ENCODE measurements at places on chromosomes 13 and 19. TPM values are rescaled to one million over a fixed set of nuclear protein-coding genes. Genes with fewer than 3 reads are reported as not detected.

DNA sequence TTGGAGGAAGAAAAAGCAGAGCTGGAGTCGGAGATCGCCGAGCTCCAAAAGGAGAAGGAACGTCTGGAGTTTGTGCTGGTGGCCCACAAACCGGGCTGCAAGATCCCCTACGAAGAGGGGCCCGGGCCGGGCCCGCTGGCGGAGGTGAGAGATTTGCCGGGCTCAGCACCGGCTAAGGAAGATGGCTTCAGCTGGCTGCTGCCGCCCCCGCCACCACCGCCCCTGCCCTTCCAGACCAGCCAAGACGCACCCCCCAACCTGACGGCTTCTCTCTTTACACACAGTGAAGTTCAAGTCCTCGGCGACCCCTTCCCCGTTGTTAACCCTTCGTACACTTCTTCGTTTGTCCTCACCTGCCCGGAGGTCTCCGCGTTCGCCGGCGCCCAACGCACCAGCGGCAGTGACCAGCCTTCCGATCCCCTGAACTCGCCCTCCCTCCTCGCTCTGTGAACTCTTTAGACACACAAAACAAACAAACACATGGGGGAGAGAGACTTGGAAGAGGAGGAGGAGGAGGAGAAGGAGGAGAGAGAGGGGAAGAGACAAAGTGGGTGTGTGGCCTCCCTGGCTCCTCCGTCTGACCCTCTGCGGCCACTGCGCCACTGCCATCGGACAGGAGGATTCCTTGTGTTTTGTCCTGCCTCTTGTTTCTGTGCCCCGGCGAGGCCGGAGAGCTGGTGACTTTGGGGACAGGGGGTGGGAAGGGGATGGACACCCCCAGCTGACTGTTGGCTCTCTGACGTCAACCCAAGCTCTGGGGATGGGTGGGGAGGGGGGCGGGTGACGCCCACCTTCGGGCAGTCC is 5.0 kb downstream of the FOSB start:
- H3K36me3 ChIP-seq, result peaks cover 8% of the 10 kb centered on the region
- no peak for DNase-seq
- H3K4me3 ChIP-seq, result no peak overlapping the region
- no peak overlapping the region for H3K27ac ChIP-seq
- peaks cover 19% of the 10 kb centered on the region for H3K27me3 ChIP-seq

- H3K27me3 ChIP-seq, result peaks cover 24% of the 10 kb centered on the region
- H3K27ac ChIP-seq, result no peak overlapping the region
- no peaks in the 10 kb centered on the region for H3K36me3 ChIP-seq
- H3K4me1 ChIP-seq, result peaks cover 7% of the 10 kb centered on the region
Observed at GRCh38 chr19:14774373-14774772, 4.0 kb downstream of the ADGRE2 start.

DNA sequence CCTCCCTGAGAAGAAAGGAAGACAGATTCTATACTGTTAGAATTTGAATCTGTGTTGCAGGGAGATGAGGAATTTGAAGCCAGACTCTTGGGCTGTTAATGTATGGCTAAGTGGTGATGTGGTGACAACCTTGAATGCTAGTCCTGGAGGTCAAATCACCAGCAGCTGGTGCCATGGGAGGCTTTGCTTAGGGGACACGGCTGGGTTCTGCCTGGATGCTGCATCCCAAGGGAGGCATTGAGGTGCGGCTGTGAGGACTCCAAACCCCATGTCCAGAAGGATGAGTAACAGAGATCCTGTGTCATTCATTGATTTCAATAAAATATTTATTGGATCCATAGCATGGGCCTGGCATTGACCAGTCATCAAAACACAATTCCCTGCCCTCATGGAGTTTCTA is 42.3 kb downstream of the RFX2 start:
- no peak for DNase-seq
- H3K27ac ChIP-seq, result no peak overlapping the region
- H3K36me3 ChIP-seq, result no peaks in the 10 kb centered on the region
- no peak overlapping the region for H3K4me3 ChIP-seq
- peaks cover 24% of the 10 kb centered on the region for H3K4me1 ChIP-seq

ZNF723 gene
- not detected for total RNA-seq

DNA sequence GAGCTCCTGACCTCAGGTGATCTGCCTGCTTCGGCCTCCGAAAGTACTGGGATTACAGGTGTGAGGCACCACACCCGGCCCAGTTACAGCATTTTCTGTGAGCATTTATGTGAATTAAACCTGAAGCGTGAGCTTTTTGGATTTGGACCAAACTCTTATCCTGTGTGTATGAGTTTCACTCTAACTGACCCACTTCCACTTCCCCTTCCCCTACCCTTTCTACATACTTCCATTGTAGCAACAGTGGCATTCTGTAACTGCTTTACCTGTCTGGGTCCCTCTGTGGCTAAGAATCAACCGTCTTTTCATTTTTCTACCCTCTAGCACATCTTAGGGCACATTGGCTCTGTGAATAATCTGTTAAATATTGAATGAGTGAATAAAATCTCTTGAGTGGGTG is 16.2 kb downstream of the FRY start:
- no peaks in the 10 kb centered on the region for H3K27me3 ChIP-seq
- H3K4me1 ChIP-seq, result peaks cover 54% of the 10 kb centered on the region
- H3K36me3 ChIP-seq, result peaks cover 5% of the 10 kb centered on the region
- H3K4me3 ChIP-seq, result no peak overlapping the region
- no peak for DNase-seq

DNA sequence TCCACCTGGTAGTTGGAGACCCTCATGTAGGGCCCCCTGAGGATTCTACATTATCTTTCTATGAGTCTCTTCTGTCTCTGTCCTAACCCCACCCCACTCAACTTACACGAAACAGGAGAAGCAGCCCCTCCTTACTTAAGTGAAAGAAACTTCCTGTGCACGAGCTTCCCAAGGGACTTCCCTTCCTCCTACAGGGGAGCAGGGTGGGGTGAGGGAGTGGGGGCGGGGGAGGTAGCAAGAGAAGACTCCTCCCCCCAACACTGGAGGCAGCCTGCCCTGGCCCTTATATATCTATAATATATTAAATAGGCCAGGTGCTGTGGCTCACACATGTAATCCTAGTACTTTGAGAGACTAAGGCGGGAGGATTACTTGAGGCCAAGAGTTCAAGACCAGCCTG is 5.5 kb upstream of the PDE4C start:
- H3K27ac ChIP-seq, result no peak overlapping the region
- peaks cover 65% of the 10 kb centered on the region for H3K27me3 ChIP-seq
- DNase-seq, result no peak
- no peak overlapping the region for H3K4me3 ChIP-seq
- peaks cover 6% of the 10 kb centered on the region for H3K4me1 ChIP-seq

DNA sequence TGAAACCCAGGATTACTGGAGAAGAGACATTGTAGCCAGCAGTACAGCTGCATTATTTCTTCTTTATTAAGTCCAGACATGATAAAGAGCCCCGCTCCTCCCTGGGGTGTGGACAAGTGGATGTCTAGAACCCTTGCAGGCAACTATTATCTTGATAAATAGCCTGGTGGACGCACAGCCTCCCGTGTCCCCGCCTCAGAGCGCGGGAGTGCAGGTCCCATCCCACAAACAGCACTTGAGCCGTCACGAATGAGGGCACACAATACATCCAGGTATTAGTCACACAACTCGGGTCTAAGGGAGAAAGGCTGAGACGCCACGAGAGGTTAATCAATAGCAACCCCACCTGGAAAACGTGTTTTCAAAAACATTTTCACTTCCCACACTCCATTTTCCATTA is 213.2 kb upstream of the SOX1 start:
- no peaks in the 10 kb centered on the region for H3K36me3 ChIP-seq
- H3K4me3 ChIP-seq, result no peak overlapping the region
- H3K27ac ChIP-seq, result no peak overlapping the region

- H3K27me3 ChIP-seq, result peaks cover 4% of the 10 kb centered on the region
- no peak overlapping the region for H3K4me3 ChIP-seq
- no peaks in the 10 kb centered on the region for H3K4me1 ChIP-seq
- DNase-seq, result no peak
- no peak overlapping the region for H3K27ac ChIP-seq
Observed at GRCh38 chr13:29117663-29118062, 297.5 kb downstream of the MTUS2 start.

IL17D gene
- 0.20 TPM for total RNA-seq

ZIK1 gene
- 3.6 TPM for total RNA-seq

EPS8L1 gene
- total RNA-seq, result 0.88 TPM

OR10H1 gene
- not detected for total RNA-seq

DNA sequence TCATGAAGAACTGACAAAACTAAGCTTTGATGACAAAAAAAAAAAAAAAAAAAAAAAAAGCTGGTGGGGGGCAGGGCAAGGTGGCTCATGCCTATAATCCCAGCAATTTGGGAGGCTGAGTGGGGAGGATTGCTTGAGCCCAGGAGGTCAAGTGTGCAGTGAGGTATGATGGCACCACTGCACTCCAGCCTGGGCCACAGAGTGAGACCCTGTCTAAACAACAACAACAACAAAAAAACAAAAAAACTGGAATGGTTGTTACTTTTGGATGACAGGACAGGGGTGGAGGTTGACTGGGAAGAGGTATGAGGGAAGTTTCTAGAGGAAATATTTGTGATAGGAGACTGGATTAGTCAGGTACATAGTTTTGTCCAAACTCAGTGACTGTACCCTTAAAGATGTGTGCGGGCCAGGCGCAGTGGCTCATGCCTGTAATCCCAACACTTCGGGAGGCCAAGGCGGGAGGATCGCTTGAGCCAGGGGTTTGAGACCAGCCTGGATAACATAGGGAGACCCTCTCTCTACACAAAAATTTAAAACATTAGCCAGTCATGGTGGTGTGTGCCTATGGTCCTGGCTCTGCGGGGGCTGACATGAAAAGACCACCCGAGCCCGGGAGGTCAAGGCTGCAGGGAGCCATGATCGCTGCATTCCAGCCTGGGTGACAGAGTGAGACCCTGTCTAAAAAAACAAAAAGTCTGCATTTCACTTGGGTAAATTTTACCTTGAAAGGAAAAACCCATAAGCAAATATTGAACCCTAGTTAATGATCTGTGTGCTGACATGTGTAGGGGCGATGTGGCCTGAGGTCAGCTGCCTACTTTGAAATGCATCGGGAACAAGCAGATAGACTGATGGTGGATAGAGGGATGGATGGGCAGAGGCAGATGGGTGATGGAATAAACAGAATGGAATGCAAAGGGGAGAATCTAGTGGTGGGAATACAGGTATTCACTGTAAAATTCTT is 37.0 kb downstream of the CERS4 start:
- H3K4me1 ChIP-seq, result peaks cover 2% of the 10 kb centered on the region
- DNase-seq, result no peak
- no peak overlapping the region for H3K27ac ChIP-seq
- no peak overlapping the region for H3K4me3 ChIP-seq
- H3K36me3 ChIP-seq, result peaks cover 15% of the 10 kb centered on the region

SERPINE3 gene
- not detected for total RNA-seq

DNA sequence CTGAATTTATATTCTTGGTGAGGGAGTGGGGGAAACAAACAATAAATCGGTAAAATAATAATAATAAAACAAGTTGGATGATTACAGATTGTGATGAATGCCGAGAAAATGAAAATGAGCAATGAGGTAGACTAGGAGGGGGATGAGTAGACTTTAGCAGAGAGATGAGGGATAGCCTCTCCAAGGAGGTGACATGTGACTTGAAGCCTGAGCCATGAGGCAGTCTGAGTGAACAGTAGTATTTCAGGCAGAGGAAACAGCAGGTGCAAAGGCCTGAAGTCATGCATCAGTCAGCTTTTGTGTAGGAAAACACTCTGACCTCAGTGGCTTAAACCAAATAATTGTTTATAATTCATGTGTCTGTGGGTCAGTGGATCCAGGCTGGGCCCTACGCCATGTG is 4.6 kb downstream of the ZNF135 start:
- DNase-seq, result no peak
- peaks cover 4% of the 10 kb centered on the region for H3K4me1 ChIP-seq
- H3K4me3 ChIP-seq, result no peak overlapping the region
- H3K27ac ChIP-seq, result no peak overlapping the region
- H3K36me3 ChIP-seq, result peaks cover 47% of the 10 kb centered on the region

DNA sequence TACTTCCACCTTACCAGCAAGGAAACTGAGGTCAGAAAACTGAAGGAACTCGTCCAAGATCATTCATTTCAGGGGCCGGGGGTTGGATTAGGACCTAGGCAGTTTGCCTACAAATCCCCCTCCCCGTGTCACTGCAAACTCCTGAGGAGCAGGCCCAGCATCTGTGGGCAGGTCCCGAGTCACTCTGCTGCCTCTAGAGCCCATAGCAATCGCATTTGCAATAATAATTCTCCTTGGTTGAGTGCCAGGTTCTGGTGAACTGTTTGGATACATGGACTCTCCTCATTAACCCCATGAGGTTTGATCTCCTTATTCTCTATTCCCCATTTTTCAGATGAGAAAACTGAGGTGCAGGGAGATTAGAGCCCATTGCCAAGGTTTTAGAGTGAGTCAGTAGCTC is 903 bp downstream of the PIN1 start:
- peaks cover 11% of the 10 kb centered on the region for H3K36me3 ChIP-seq
- DNase-seq, result no peak
- H3K27ac ChIP-seq, result peak overlapping the region; percentile 37
- no peaks in the 10 kb centered on the region for H3K27me3 ChIP-seq
- H3K4me1 ChIP-seq, result peaks cover 25% of the 10 kb centered on the region

DNA sequence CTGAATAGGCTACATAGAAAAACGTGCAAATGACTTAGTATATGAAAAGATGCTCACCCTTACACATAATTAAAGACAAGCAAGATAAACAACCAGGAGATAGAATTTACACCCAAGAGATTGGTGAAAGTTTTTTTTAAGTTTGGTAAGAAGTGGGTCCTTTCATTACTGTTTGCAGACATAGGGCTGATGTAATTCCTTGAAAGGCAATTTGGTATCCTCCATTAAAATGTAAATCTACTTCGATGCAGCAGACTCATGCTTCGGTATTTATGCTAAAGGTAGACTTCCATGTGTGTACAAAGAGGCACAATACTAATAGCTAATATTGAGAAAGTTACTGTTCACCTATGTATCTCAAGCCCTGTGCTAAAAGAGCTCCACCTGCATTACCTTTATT is 33.5 kb downstream of the CNMD start:
- no peaks in the 10 kb centered on the region for H3K27me3 ChIP-seq
- DNase-seq, result no peak
- no peak overlapping the region for H3K4me3 ChIP-seq
- no peaks in the 10 kb centered on the region for H3K4me1 ChIP-seq
- H3K36me3 ChIP-seq, result no peaks in the 10 kb centered on the region
- H3K27ac ChIP-seq, result no peak overlapping the region

LGI4 gene
- total RNA-seq, result 1.1 TPM

DNA sequence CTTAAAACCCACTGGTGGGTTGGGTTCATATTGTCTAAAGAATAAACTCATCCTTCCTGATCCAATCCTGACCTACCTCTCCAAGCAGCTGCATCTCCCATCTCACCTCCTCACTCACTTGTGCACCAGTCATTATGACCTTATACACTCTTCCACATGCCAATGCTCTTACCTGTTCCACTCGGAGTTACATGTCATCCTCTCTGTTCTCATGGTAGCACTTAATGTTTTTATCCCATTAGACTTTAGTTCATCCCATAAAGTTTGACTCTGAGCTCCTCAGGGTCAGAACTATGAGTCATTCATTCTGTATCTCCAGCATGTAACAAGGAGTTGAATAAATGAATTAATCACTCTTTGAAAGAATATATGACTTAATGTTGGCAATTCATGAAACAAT is 330.2 kb downstream of the KLF12 start:
- peaks cover 13% of the 10 kb centered on the region for H3K4me1 ChIP-seq
- H3K4me3 ChIP-seq, result no peak overlapping the region
- no peaks in the 10 kb centered on the region for H3K27me3 ChIP-seq
- H3K36me3 ChIP-seq, result peaks cover 10% of the 10 kb centered on the region
- no peak overlapping the region for H3K27ac ChIP-seq
- DNase-seq, result no peak
